ENCODE measurements at places on chromosomes 3 and 15.

GRCh38 chr3:140251678-140252077 is 316.7 kb downstream of the CLSTN2 start:
- no peak for DNase-seq

DNA sequence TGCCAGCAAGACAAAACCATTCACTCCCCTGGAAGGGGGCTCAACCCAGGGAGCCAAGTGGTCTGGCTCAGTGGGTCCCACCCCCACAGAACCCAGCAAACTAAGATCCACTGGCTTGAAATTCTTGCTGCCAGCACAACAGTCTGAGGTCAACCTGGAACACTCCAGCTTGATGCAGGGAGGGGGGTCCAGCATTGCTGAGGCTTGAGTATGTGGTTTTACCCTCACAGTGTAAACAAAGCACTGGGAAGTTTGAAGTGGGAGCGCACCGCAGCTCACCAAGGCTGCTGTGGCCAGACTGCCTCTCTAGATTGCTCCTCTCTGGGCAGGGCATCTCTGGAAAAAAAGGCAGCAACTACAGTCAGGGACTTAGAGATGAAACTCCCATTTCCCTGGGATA is 81.7 kb downstream of the MSL2 start:
- DNase-seq = no peak

DNA sequence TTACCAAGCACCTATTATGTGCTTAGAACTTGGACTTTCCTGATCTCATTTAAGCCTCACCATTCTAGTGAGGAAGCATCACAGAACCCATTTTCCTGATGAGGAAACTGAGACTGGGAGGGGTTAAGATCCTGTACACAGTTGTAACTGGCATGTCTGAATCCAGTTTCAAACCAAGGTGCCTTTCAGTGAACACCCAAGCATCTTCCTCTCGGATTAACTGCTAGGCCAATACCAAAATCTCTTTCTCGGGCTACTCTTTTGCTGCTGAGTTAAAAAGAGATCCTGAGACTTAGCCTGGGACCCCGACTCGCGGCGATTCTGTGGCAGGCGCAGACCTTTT is 578 bp upstream of the CEMIP start:
- no peak for DNase-seq

DNA sequence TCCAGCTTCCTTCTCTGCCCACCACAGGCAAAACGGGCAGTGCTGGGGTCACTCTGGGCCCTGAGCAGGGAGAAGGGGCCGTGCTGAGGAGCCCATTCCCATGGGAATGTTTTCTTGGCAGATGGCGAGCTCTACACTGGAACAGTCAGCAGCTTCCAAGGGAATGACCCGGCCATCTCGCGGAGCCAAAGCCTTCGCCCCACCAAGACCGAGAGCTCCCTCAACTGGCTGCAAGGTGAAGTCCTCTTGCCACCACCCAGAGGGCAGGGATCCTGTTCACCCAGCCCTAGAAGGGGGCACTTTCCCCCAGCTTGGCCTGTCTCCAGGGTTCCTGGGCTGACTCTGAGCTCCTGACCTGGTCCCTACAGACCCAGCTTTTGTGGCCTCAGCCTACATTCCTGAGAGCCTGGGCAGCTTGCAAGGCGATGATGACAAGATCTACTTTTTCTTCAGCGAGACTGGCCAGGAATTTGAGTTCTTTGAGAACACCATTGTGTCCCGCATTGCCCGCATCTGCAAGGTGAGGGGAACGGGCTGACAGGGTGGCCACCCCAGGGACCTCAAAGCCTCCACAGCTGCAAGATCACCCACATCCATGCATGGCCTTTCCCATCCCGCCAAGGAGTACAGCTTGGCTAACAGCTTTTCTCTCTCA is 12.4 kb downstream of the CIB1 start:
- peak; percentile 78 for DNase-seq

DNA sequence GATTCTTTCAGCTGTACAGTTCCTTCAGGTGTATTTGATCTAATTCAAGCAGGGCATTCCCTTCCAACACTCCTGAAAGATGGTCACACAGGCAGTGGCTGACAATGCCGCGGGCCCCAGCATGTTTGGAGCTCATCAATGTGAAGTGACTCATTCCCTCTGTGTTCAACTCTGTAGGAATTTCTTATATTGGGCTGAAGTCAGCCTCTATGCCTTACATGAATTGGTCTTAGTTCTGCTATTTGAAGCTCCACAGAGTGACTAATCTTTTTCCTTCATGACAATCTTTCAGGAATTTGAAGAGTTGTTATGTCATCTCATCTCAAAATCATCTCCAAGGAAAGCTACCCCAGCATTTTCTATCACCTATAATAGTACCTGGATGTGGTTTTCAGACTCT is 142.5 kb upstream of the C2CD4B start:
- DNase-seq = no peak

- DNase-seq = no peak
These were observed 162.5 kb downstream of the AKAP13 start for GRCh38 chr15:85542895-85543331.

DNA sequence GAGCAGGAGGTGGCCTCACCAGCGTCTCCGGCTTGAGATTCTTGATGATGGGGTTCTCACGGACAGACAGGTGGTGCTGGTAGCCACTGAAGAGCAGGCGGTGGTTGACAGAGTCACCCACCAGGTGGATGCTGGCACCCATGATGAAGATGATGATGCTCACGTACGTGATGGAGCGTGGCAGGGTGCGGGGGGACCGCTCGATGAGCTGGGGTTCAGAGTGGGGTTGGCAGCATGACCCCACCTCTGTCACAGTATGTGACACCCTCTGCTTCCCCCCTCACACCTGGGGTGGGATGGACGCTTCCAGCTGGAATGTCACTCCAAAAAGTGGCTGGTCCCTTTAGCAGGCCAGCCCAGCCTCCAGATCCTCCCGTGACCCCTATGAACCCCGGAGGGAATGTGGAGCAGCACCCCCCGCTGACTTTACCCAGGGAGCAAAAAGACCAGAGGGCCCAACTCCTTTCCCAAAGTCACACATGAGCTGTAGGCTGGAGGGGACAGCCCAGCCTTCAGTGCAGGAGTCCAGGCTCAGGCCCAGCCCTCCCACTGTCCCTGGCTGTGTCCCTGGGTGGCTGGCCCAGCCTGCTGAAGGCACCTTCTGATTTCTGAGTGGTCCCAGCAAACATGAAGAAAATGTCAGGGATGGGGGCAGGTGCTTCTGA is 6.7 kb upstream of the CALML4 start:
- DNase-seq = no peak

DNA sequence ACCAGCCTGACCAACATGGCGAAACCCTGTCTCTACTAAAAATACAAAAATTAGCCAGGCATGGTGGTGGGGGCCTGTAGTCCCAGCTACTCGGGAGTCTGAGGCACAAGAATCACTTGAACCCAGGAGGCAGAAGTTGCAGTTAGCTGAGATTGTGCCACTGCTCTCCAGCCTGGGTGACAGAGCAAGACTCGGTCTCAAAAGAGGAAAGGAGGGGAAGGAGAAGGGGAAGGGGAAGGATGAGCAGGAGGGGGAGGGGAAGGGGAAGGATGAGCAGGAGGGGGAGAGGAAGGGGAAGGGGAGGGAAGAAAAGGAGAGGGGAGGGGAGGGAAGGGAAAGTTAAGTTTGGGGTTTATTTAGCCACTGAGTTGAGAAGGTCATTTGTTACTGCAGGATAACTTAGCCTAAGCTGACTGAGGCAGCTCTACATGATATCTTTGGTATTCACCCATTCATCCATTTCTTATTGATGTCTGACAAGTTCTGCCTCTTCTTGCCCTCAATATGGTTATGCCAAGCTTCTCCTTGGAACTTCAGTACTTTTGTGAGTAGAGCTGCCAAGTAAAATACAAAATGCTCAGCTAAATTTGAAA is 15.9 kb upstream of the ABHD2 start:
- no peak for DNase-seq

DNA sequence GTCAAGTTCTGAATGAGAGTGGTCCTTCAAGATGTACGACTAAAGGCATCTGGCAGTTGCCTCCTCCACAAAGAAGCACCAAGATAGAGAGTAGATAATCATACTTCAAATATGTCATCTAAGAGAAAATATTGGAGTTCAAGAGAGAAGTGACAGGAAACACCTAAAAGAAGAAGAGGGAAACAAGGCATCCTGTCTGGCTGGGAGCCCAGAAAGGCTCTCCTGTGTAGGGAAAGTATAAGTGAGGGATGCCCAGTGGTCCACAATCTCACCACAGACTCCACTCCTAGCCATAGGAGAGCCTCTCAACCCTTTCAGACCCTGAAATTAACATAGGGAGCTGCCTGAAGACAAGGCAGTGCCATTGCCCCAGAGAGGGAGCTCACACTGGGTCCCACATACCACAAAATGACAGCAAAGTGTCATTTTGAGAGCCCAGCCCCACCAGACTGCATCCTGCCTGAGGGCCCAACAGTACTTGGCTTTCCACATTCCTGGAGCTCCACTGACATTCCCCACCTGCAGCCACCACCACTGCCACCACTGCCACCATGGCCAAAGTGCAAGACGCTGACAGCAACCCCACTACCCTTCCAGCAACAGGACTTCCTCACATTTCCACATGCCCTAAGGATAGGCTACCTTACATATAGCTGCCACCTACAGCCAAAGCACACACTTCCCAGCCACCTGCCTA is 210.6 kb downstream of the ATP8B4 start:
- no peak for DNase-seq

GRCh38 chr3:169457807-169458697 is 205.5 kb downstream of the MECOM start:
- DNase-seq = no peak

GRCh38 chr3:119690043-119690656 is 12.7 kb upstream of the CFAP91 start:
- DNase-seq = no peak

- no peak for DNase-seq
These were observed 7.7 kb upstream of the STARD5 start for GRCh38 chr15:81331600-81331999.

- no peak for DNase-seq
These were observed 2.5 kb downstream of the IL1RAP start for GRCh38 chr3:190516416-190516815.

- DNase-seq = no peak
These were observed 3.9 kb downstream of the ITIH3 start for GRCh38 chr3:52798376-52798977.

Data from GM10248 (cell line).